ENCODE measurements at places on chromosomes 1 and 21. TPM values are rescaled to one million over a fixed set of nuclear protein-coding genes. Genes with fewer than 3 reads are reported as not detected.

The RPTN gene
- total RNA-seq: not detected

The NES gene
- total RNA-seq: 56.3 TPM

The CD52 gene
- total RNA-seq: 1.6 TPM

DNA sequence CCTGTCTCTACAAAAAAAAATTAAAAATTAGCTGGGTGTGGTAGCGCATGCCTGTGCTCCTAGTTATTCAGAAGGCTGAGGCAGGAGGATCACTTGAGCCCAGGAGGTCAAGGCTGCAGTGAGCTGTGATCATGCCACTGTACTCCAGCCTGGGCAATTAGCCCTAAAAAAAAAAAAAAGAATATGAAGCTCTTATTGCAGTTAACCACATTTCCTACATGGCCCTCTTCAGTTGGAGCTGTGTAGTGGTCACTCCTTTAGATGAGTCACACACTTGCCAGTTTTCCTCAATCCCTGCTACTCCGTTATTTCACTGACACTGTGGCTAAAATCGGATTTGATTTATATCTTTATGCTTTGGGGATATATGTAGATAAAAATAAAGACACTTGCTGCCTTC, 11.8 kb downstream of the NFYC start:
- no peak overlapping the region for H3K4me3 ChIP-seq
- H3K4me1 ChIP-seq: peaks cover 15% of the 10 kb centered on the region
- H3K27me3 ChIP-seq: no peaks in the 10 kb centered on the region
- no peak for DNase-seq

- H3K4me1 ChIP-seq: peaks cover 17% of the 10 kb centered on the region
- no peak overlapping the region for H3K4me3 ChIP-seq
- H3K27me3 ChIP-seq: no peaks in the 10 kb centered on the region
- no peak overlapping the region for H3K27ac ChIP-seq
These were observed 56.5 kb downstream of the GALNT2 start for GRCh38 chr1:230123280-230124185.
